ENCODE measurements at places on chromosomes 1 and 21.

DNA sequence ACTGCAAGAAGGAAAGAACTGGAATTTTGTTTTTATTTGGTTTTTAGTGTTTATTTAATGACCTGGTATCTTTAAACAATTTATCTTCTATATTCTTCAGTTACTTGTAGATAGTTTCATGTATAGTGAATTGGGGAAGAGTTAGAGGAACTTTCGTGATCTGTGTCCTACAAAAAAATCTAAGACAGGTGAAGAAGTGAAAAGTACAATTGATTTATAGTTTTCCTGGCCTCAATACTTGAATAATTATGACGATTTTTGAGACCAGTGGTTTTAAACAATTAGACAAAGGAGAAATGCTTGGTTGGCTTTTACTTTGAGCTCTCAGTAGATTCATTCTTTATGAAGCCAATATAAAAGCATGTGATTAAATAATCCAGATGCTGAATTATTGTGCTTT, 7.5 kb downstream of the MIER1 start:
- DNase-seq: no peak

- no peak for DNase-seq
These were observed 16.4 kb downstream of the RNF220 start for GRCh38 chr1:44421446-44421884.

DNA sequence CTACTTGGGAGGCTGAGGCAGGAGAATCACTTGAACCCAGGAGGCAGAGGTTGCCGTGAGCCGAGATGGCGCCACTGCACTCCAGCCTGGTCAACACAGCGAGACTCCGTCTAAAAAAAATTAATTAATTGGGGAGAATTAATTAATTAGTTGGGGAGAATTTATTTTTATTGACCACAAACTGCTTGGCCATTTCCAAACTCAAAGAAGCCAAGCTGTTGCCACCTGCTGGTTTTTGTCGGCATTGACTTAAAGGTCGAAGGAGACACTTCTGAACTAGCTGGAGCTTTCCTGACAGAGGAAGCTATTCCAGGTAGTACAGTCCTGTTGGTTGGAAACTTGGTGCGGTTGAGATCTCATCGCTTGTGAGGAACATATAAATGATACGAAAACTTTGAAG, 13.1 kb downstream of the MAP1LC3C start:
- DNase-seq: peak; percentile 25

- DNase-seq: no peak
These were observed 61.4 kb upstream of the HTR1D start for GRCh38 chr1:23278717-23279116.

GRCh38 chr1:14113841-14114567, 414.0 kb downstream of the PRDM2 start:
- peak; percentile 84 for DNase-seq

GRCh38 chr1:182861994-182862393, 22.8 kb downstream of the DHX9 start:
- DNase-seq: no peak

- DNase-seq: no peak
These were observed 29.0 kb downstream of the WNT3A start for GRCh38 chr1:228035844-228036243.

DNA sequence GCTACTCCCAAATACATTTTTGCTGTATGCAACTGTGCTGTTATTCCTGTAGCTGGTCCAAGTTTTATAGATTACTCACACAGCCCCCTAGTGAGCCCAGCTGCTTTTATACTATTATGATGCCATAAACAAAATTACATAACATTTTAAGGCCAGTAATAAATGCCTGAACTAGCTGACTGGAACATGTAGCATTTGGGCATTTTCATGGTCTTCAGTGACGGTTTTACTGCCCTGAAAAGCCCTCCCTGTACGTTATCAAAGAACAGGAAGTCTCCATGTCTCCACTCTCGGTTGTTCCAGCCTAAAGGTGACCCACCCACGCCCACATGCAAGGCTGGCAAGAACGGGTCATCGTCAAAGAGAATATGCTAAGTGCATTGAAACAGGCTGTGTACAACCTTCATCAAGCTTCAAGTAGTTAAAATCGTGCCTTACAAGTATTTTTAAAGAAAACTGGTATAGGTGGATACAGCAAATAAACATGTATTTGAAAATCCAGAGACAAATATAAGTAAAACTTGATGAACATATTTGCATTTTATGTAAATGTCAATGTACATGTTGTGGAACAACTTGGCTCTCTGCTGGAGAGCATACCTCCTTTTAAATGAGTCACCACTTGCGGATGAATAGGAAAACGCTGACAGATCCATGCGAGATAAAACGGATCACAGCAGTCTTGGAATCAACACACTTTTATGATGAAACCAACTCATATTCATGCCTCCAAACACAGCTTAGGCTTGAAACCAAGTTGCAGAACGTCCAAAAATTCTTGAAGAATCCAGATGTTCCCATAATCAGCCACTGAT, 520.5 kb downstream of the SMYD3 start:
- DNase-seq: no peak

DNA sequence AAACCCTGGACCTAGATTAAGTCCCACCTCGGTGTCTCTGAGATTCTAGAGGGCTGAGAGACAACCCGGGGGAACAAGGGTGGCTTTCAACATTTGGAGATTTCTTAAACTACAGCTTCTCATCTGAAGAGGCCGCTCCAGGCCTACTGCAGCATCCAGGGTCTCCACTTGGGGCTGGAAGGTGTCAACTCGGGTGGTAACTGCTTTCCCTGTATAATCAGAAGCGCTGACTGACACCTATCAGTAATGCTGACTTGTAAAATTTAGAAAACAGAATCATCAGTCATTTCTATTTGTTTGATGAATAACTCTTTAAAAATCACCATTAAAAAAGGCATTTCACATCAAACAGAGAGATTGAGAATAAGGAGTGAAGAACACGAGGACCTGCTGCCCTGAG, 226.0 kb downstream of the PBX1 start:
- DNase-seq: no peak

DNA sequence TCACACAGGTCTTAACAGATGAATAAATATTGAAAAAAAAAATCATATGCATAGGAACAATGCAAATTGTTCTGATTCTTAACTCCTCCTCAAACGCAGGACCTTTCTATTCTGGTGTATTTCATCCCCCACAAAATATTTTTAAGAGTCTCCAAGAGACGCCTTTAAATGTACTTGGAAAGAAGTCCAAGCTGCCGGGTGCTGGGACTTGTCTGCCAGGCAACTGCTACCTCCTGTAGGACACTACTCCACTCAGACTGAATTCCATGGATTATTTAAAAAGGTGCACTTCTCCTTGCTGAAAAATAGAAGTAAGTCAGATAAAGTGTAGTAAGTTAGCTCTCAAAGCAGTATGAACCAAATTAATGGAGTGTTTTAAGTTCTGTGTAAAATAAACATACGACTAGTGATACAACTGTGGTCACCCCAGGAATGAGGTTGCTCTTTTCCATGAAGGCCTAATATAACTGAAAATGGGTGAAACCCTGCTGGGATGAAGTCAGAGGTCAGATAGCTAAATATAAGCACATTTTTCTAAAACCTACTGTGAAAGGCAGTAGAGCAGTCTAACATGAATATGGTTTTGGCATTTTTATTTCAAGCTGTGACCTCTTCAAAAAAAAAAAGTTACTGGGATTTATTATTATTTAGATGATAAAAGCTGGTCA, 189.2 kb upstream of the PBX1 start:
- no peak for DNase-seq
